ENCODE measurements at places on chromosomes 6 and 20. TPM values are rescaled to one million over a fixed set of nuclear protein-coding genes. Genes with fewer than 3 reads are reported as not detected.

The DLK2 gene
- total RNA-seq = not detected

The TMEM244 gene
- not detected for total RNA-seq

The SMPDL3A gene
- total RNA-seq = 15.1 TPM

The AMD1 gene
- total RNA-seq = 74.5 TPM

The ADAT2 gene
- total RNA-seq = 5.9 TPM

The C20orf144 gene
- not detected for total RNA-seq

The PRDM13 gene
- total RNA-seq = not detected

The PDE10A gene
- total RNA-seq = 0.39 TPM

The MAP7 gene
- total RNA-seq = 1.4 TPM

The LINC00237 gene
- not detected for total RNA-seq

The SLC22A1 gene
- total RNA-seq = 1.1 TPM

The RRAGD gene
- total RNA-seq = 8.5 TPM

The ISM1 gene
- total RNA-seq = 32.1 TPM

The C20orf204 gene
- 1.4 TPM for total RNA-seq

The LZTS3 gene
- total RNA-seq = 2.9 TPM

The GNMT gene
- not detected for total RNA-seq

The PTK7 gene
- 28.3 TPM for total RNA-seq

The LAMA2 gene
- 30.3 TPM for total RNA-seq

The OPRM1 gene
- not detected for total RNA-seq

The PRICKLE4 gene
- total RNA-seq = 0.65 TPM

The GRM1 gene
- 0.26 TPM for total RNA-seq

All from articular chondrocyte of knee joint (primary cell).